ENCODE measurements at places on chromosomes 3 and 15.

DNA sequence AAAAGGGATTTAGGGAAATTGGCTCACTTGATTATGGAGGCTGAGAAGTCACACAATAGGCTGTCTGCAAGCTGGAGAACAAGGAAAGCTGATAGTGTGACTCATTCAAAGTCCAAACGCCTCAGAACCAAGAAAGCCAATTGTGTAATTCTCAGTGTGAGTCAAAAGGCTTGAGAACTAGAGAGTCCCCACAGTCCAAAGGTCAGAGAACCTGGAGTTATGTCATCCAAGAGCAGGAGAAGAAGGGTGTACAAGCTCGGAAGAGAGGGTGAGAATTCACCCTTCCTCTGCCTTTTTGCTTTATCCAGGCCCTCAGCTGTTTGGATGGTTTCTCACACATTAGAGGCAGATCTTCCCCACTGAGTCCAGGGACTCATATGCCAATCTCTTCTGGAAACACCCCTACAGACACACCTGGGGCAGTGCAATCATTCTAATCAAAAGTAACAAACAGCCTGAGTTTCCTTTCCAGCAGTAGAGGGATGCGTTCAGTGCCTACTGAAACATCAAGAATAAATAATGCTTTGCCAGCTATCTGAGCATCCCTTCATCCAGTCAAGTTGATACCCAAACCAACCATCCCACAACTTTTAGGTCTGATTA lies 271.5 kb downstream of the SATB1 start:
- DNase-seq: no peak

DNA sequence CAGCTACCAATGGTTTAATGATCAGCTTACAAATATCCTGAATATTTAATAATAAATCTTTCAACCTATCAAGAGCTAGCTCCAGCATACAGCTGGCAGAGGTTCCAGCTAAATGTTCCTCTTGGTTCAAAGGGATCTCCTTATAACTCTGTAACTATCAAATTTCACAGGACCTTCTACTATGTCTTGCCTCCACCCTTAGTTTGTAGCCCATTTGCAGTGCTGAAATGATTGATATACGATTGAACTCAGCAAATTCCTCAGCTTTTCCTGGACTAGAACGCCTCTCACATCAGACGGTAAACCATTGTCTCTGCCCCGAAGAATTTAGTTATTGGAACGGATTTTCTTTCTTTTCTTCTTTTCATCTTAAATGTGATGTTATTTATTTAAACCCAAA lies 41.5 kb downstream of the CD200R1L start:
- no peak for DNase-seq

DNA sequence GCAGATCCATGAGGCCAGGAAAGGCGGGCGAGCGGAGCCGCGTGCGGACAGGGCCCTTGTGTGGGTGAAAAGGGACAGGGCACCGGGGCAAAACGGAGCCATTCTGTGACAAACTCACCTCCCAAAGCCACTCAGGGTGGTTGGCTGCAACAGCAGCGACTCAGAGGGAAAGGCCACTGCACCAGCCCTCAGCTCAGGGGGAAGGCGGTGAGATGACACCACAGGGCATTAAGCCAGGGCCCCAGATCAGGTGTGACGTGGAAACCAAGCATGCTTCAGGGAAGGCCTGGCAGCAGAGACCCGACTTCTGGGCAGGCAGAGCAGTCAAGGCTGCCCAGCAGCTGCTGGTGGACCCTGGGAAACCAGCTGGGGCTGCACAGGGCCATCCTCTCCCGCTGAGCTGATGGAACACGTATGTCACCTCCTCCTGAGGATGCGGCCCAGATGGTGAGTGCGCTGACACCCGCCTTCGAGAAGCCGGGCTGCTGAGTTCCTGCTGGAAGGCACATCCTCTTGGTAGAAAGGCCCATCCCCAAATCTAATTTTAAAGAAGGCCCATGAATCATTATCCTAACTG lies 82.3 kb downstream of the CHSY1 start:
- DNase-seq: no peak

GRCh38 chr3:182717216-182717615 lies 76.1 kb upstream of the ATP11B start:
- DNase-seq: peak; percentile 33

DNA sequence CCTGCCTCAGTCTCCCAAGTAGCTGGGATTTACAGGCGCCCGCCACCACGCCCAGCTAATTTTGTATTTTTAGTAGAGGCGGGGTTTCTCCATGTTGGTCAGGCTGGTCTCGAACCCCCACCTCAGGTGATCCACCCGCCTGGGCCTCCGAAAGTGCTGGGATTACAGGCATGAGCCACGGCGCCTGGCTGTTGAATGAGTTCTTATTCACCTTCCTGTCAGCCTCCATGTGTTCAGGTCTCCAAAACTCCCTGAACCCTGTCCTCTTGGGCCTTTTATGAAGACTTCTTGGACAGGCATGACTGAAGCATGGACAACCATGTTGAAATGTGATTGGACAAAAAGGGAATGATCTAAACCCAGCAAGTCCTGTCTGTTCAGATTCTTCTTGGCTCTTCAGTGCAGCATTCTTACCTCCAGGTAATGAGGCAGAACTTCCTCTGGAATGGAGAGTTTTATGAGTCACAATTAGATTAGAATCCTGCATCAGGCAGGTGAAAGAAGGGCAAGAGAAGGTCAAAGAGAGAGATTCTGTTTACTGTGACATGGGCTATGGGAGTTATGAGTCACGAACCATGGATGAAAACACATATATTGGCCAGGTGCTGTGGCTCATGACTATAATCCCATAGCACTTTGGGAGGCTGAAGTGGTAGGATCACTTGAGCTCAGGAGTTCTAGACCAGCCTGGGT lies 23.1 kb upstream of the EIF4A2 start:
- DNase-seq: no peak

DNA sequence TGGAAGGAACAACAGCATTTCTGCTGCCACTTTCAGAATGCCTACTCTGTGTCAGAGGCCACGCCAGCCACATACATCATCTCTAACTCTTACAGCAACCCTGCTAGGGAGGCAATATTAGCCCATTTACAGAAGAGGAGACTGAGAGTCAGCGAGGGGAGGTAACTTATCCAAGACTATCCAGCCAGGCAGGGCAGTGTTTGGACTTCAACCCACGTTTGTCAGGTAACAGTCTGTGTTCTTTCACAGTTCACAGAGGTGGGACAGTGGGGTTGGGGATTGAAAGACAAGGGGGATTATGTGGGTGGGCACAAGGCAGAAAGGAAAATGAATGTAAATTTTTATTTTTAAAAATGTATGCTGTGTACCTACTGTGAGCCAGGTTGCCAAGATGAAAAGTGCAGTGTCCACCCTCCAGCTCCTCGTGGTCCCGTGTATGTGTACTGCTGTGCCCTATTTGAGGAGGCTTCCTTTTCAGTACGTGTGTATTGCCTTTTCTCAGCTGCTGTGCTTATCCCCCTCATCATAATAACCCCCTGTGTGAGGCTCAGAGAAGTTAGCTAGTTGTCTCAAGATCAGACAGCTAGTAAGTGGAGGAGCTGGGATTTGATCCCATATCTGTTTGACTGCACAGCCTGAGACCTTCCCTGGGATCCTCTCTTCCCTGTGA lies 16.5 kb upstream of the ATP2B2 start:
- no peak for DNase-seq

GRCh38 chr15:99514306-99514705 lies 51.5 kb upstream of the MEF2A start:
- DNase-seq: no peak

- no peak for DNase-seq
These were observed 99.8 kb downstream of the MYH15 start for GRCh38 chr3:108410531-108410984.

- no peak for DNase-seq
These were observed 155.4 kb downstream of the GOLGA6L6 start for GRCh38 chr15:20386198-20386597.

GRCh38 chr15:89019436-89019835 lies 68.8 kb upstream of the ABHD2 start:
- DNase-seq: no peak

DNA sequence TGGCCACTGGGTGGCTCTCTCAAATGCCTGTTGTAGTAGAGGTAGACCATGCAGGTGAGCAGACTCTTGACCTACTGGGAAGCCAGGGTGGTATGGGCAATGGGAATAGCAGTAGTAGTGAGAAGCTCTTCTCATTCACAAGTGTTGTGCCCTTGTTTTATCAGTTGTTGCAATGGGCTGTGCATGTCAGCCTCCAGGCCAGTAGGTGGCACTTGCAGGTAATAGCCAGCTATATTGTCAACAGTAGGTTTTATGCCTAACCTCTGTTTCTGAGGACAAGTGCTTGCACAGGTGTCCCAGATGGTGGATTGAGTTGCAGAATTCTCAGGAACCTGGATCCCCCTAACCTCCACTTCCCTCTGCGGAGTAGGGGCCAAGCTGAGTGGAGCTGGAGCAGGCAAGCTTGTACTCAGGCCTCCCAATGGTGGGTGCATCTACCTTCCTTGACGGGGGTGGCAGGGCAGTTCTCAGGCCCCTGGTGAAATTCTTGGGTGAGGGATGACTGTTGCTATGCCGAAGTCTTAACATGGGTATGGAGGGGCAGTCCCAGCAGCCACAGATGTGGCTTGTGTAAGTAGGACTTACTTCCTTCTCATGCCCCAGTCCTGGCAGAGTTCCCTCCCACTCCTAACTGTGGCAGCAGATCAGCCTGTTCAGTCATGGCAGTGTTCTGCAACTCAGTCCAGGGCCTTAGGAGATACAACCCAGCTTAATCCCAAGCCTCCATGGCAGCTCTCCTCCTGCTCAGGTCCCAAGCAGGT lies 104.3 kb downstream of the NEO1 start:
- no peak for DNase-seq

DNA sequence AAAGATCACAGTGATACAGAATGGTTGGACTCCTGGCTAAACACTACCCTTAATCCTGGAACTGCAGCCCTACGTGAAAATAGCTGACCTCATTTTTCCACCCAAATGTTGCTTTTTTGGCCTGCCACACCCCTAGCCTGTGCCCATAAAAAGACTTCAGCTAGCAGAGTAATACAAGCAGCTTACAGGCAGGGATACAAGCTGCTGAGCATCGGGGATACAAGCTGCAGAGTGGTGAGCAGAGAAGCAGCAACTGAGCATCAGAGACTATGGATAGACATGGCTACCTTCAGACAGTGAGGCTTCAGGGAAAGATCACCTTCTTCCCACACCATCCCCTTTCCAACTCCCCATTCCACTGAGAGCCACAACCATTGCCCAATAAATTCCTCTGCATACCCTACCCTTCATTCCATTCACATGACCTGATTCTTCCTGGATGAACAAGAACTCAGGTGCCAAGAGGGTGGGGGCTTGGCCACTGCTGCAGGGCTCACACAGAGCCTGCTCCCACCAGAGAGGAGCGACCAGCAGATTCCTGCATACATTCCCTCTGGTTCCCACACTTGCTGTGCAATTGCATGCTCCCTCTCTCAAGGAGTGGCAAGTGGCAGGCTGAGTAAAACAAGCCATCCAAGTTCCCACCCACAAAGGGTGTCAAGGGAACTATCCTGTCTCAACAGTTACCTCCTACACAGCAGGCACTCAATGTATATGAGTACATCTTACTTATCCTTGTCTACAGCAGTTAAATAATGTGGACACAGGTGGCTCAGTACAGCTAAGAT lies 217.5 kb downstream of the ALCAM start:
- DNase-seq: no peak

DNA sequence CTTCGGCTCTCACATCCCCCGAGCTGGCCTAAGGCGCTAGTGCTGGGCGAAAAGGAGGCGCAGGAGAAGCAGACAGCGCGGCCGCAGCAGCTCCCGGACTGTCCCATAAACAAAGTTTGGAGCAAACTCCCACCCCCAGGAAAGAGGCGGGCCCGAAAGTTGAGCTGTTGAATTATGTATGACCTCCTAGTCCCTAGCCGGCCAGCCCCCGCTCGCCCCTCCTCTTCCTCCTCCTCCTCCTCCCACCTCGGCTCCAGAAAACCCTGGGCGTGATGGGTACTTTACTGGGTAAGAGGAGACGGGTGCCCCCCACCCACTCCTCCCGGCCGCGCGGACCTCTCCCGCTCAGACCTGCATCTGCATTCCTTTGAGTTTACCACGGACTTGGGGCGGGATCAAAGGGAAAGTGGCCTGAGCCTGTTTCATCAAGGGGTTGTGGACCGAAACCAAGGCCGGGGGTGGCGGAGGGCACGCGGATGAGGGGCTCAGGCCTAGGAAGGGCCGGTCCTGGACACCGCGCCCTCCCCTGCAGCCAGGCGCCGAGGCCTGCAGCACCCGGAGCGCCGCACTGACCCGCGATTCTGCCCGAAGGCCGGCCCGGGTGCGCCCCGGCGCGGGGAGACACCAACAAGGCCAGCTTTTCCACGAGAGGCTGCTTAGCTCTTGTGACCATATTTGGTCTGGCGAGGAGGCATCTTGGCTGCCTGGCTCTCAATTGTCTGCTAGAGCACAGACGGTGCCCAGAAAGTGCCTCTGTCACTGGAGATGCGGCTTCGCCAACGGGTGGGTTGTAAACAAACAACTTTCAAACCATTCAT lies at the start of gene WWTR1:
WWTR1 (minus strand) TSS at position 100 of the 818 bp plus-strand sequence. CDS start 719 bp downstream, outside the sequence.
- DNase-seq: peak; percentile 62

DNA sequence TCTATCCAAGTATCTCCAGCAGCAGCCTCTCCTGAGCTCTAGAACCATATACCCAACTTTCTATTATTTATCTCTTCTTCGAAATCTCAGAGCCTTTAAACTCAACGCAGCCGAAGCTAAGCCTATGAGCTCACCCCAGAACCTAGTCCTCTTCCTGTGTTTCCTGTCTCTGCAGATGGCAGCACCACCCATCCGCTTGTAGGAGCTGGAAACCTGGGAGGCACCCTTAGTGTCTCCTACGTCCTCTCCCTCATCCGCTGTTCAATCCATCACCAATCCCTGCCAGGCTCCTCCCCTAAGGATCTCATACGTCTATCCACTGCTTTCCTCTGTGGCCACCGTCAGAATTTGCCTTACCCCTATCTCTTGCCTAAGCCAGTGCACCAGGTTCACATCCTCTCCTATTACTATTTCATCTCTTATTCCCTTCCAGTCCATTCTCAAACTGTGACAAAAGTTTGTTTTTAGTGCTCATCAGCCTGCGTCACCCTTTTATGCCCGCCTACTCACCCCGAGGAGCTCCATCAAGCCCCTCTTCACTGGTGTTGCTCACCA lies 9.6 kb downstream of the VGLL4 start:
- no peak for DNase-seq
